ENCODE measurements at places on chromosomes 13 and 19.

- no peak for DNase-seq
Measured at GRCh38 chr13:20178156-20178555, 14.6 kb downstream of the GJB2 start.

GRCh38 chr13:40812102-40812501 is 22.7 kb downstream of the SLC25A15 start:
- no peak for DNase-seq

DNA sequence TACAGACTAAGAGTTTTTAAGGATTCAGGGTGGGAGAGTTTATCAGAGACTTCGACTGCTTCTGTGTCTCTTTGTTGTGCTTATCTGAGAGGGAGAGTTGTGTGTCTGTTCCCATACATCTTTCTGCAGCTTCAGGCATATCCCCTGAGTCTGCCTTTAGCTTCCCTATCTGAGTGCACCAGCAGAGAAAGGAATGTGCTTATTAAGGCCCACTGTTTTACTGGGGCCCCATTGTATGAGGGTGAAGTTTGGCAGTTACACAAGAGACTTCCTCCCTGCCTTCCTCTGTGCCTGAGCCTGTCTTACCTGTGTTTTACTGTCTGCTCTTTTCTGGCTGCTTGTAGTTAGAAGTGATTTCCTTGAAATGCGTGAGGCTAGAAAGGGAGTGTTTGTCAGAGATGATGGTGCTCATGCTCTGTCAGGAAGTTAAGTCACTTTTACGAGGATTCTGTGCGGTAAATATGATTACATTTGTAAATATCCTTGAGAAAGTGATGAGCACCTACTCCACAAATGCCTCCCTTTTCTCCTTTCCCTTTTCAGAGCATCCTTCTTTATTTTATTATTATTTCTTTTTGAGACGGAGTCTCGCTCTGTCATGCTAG is 1228.9 kb upstream of the MIR17HG start:
- no peak for DNase-seq

- no peak for DNase-seq
Measured at GRCh38 chr13:73228546-73228945, 169.7 kb downstream of the KLF5 start.

DNA sequence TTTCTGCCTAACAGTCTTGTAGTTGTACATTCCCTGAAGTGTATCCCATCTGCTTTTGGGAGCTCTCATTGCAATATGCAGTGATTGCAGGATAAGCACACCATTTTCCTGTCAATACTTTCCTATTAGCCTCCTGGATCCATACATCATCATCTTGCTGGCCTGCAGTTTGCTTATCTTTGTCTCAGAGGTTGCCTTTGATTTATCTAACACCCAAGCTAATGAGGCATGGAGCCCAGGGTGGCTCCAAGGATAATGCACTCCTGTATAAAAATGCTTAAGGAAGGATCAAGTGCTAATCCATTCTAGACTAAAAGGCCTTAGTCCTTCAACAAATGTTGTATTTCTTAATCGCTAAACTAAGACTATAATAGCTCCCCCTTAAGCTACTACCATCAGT is 161.6 kb upstream of the OBI1 start:
- no peak for DNase-seq

GRCh38 chr19:18591735-18592385 is 3.3 kb downstream of the REX1BD start:
- DNase-seq, result no peak

- peak; percentile 82 for DNase-seq
Measured at GRCh38 chr19:41352609-41353465, 885 bp downstream of the TGFB1 start.

DNA sequence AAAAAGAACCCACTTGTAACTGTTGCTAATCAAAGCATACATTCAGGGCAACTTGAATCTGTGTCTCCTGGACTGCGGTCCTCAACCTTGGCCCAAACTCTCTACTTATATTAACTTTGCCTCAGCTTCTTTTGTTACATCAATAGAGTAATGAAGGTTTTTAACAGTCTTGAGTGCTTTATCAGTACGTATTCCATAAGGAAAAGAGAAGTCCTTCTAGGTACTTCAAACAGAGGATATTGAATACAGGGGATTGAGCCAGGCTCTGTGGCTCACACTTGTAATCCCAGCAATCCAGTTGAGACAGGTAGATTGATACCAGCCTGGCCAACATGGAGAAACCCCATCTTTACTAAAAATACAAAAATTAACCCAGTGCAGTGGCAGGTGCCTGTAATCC is 1.2 kb upstream of the EPS15L1 start:
- DNase-seq, result no peak

DNA sequence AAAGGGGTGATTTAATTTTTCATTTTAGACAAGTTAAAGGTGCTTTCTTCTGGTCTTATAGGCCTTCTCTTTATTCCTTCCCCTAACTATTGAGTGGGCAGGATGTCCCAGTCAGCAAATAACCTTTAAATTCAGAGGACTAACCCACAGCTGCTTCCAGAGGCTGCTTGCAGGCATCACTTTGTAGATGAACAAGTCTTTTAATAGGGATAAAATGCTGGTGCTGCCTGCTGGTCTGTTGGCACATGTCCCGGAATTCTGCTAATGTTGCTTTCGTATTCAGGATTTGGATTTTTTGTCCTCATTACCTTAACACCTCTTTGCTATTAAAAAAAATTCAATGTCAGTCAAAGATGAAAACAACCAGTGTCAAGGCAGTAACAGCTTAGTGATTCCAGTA is 132.7 kb upstream of the KL start:
- DNase-seq, result no peak

GRCh38 chr19:32427536-32427935 is 22.0 kb downstream of the DPY19L3 start:
- DNase-seq, result no peak

DNA sequence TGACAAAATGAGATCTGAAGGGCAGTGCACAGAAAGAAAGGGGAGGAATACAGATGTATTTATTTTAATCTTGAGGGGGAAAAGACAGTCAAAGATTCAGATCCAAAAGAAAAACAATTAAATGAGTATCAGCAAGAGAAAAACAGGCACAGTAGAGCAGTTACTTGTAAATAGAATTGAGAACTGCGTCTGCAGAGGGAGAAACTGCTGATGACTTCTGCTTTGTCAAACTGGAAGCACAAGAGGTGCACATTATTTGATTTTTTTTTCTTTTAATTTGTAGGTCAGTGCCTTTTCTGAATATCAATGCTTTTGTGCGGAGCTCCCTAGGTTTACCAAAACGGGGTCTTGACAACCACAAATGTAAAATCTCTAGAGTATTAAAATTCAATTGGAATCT is 37.3 kb downstream of the EFNB2 start:
- DNase-seq, result no peak
